ENCODE measurements at places on chromosomes 11 and 22.

DNA sequence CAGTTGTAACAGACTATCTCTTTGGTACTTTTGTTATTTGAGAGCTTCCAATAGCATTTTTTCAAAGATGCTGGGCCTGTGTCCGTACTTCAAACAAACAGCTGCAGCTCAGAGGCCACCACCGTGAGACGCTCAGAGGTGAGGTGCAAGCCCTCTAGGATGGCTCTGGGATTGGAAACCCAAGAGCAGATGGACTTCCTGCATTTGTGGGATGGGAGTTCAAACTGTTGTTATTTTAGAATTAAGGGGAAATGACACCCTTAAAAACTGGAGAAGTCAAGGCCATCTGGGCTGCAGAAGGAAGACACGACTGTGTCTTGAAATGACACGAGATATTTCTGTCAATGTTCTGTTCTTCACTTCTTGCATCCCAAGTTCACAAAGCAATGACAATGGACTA, 9.2 kb upstream of the IL10RA start:
- no peak for DNase-seq

GRCh38 chr11:32109138-32109537, 18.3 kb downstream of the RCN1 start:
- DNase-seq = no peak

DNA sequence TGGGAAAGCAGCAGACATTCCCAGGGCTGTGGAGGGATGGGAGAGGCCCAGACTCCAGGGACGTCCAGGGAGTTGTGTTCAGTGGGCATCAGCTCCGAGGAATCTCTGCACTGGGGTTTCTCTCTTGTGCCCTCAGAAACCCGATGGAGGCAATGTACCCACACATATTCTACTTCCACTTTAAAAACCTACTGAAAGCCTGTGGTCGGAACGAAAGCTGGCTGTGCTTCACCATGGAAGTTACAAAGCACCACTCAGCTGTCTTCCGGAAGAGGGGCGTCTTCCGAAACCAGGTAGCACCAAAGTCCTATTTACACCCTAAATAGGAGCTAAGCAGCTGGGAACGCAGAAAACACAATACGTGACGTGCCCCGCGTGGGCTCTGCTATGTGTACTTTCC, 8.3 kb downstream of the APOBEC3D start:
- DNase-seq = no peak

GRCh38 chr11:60183591-60184205, 815 bp upstream of the MS4A6A start:
- no peak for DNase-seq

- DNase-seq = no peak
Measured at GRCh38 chr22:45455212-45455611, 41.7 kb downstream of the RIBC2 start.

DNA sequence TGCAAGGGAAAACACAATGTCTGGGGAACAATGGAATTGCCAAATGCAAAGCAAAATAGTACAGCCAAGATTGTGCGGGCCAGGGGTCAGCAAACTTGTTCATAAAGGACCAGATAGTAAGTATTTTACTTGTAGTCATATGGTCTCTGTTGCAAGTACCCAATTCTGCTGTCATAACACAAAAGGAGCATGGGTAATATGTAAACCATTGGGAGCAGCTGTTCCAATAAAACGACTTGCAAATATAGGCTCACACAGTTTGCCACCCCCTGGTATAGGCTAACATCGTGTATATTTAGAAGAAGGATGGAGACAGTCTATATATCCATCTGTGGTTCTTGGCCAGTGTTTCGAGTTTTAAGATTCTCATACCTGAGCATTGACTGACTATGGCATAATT, 15.6 kb downstream of the SDHAF2 start:
- no peak for DNase-seq

DNA sequence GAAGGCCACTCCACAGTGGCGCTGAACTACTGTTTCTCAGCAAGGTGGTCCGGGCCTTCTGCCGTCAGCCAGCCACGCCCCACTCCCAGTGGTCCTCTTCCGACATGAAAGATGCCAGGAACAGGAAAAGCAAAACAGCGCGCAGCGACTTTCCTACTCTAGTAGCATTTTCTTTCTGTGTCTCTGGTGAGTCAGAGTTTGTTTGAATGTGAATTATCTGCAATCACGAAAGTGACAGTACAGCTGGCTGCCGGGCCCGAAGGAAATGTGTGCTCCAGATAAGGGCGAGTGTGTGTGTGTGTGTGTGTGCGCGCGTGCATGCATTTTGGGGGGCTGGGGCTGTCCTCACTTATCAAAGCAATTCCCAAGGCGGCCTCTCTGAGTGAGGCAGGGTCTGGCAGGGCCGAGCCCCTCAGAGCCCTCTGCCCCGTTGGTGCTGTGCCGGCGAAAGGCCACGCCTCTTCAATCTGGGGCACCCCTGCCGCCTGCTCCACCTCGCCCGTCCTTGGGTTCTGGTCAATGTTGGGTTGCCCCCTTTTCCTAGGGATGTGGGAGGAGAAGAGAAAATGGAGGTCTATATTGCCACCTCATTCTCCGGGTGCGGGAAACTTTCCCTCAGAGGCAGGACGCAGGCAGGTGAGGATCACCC, 288.5 kb downstream of the KIRREL3 start:
- DNase-seq = no peak

DNA sequence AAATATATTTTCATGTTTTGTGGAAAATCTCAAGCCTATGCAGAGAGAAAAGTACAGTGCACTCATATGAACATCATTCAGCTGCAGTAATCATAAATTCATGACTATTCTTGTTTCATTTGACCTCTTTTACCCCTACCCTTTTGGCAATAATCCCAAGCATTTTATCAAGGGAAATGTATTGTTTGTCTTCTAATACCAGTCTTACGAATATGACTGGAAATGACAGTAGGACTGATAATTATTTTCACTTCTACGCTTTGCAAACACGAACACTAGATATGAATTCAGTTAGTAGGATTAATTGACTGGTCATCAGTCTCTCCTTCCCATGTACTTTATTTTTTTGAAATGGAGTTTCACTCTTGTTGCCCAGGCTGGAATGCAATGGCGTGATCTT, 90.3 kb downstream of the MTMR3 start:
- DNase-seq = no peak

DNA sequence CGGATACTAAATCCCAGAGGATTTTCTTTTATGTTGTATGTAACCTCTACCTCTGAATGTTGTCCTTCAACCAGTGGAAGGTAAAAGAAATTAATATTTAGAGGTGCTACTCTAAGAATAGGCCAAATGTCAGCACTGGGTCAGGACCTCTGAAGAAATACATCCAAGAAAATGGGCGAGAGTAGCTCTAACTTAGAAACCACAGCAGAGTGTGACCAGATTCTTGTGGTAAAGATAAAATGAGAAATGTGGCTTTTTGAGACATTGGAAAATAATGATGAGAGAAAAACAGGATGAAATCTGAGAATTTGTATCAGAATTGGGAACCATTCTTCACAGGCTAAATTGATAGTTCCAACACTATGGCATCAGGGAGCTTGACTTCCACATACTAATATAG, 63.5 kb downstream of the CSTPP1 start:
- no peak for DNase-seq

DNA sequence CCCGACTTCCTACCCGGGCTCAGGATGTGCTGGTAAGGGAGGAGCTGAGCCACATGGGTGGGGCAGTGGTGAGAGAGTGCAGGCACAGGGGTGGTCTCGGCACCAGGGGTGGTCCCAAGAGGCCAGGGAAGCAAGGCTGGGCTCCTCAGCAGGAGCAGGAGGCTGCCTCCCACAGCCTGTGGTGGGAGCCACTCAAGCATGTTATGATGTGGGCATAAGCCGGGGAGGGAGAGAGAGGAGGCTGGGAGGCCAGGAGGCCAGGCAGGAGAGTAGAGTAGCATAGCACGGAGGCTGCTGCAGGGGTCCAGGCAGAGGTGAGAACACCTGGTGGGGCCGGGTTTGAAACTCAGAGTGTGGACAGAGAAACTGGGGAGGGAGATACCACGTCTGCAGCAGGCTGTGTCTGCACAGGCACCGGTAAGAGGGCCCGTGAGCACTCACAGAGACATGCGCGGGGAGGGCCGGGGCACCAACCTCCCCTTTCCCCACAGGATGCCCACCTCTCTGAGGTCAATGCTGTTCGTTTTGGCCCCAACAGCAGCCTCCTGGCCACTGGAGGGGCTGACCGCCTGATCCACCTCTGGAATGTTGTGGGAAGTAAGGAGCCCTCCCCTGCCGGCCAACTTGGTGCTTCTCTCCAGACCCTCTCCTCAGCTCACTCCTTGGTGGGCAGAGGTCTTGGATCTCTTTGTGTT, 10.7 kb downstream of the ATG16L2 start:
- no peak for DNase-seq

DNA sequence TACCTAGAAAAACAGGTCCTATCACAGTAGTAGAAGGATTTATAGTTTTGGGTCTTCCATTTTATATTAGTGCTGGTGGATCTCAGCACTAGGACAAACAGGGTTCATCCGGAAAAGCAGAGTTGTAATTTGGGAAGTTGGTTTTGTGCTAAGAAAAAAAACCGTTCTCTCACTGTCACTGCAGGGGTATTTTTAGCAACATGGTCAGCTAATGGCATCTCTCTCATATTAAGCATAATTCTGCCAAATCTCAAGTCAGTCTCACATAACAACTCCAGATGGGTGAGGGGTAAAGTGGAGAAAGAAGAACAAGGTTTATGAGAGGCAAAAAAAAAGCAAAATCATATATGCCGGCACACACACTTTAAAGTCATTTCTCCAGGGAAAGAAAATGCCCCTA, 51.6 kb upstream of the GDPD4 start:
- peak; percentile 58 for DNase-seq

GRCh38 chr11:74185695-74186094, 14.6 kb downstream of the PPME1 start:
- DNase-seq = no peak

- no peak for DNase-seq
Measured at GRCh38 chr11:96033095-96033494, 109.2 kb upstream of the MTMR2 start.

- peak; percentile 58 for DNase-seq
Measured at GRCh38 chr11:34263441-34264091, 94.2 kb downstream of the ABTB2 start.

- DNase-seq = no peak
Measured at GRCh38 chr11:110199184-110199981, 97.0 kb downstream of the RDX start.

- peak; percentile 76 for DNase-seq
Measured at GRCh38 chr22:26259510-26259909, 90.2 kb downstream of the SEZ6L start.

DNA sequence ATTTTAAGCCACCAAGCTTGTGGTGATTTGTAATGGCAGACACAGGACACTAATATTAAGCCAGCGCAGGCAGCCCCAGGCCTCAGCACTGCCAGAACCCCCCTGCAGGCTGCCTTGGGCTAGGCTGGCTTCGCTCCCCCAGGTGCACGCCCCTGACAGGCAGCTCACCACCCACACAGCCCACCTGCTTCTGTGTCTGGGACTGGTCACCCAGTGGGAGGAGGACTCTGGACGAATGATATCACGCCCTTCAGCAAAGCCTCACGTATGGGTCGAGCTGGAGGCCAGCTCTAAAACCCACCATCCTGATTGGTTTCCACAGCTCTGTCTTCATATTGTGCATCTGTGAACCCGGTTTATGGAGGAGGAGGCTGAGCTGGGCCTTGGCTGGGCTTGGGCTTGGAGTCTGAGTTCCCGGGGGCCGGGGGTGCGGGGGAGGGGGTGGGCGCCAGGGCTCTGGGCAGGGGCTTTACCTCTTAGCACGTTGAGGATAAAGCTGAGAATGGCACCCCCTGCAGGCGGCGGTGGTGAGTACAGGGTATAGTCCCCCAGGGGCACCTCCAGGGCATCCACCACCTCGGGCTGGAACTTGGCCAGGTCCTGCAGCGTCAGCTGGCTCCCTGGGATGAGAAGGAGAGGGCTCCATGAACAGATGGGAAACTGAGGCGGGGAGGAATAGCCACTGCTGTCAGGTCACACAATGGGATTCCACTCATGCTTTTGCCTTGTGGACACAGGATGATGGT, 13.8 kb downstream of the GGT5 start:
- no peak for DNase-seq
